ENCODE measurements at places on chromosomes 1 and 21. TPM values are rescaled to one million over a fixed set of nuclear protein-coding genes. Genes with fewer than 3 reads are reported as not detected.

DNA sequence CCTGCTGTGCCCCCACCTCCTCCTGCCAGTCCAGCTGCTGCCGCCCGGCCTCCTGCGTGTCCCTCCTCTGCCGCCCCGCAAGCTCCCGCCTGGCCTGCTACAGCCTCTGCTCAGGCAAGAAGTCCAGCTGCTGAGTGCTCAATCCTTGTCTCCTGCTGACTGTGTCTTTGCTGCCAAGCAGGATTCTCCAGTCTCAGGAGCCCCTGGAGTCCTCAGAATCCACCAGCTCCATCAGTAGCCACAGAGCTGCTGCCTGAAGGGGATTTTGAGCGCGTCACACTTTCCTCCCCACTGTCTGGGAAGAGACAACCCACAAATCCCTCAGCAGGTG, 973 bp downstream of the KRTAP10-11 start:
- no peak for DNase-seq
- H3K36me3 ChIP-seq = no peaks in the 10 kb centered on the region
- H3K27ac ChIP-seq = no peak overlapping the region
- no peaks in the 10 kb centered on the region for H3K4me1 ChIP-seq
- no peak overlapping the region for H3K4me3 ChIP-seq
- no peaks in the 10 kb centered on the region for H3K27me3 ChIP-seq

DNA sequence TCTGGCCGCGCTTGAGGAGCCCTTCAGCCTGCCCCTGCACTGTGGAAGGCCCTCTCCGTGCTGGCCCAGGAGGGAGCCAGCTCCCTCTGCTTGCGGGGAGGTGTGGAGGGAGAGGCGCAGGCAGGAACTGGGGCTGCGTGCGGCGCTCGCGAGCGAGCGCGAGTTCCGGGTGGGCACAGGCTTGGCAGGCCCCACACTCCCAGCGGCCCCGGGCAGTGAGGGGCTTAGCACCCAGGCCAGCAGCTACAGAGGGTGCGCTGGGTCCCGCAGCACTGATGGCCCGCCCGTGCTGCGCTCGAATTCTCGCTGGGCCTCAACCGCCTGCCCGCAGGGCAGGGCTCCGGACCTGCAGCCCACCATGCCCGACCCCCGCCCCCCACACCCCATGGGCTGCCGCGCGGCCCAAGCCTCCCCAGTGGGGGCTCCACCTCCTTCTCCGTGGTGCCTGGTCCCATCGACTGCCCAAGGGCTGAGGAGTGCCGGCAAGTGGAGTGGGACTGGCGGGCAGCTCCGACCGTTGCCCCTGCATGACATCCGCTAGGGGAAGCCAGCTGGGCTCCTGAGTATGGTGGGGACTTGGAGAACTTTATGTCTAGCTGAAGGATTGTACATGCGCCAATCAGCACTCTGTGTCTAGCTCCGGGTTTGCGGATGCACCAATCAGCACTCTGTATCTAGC, 46.0 kb downstream of the COL24A1 start:
- no peak overlapping the region for H3K27ac ChIP-seq
- no peak for DNase-seq
- H3K4me3 ChIP-seq = no peak overlapping the region
- no peaks in the 10 kb centered on the region for H3K27me3 ChIP-seq

The RAD54L gene
- not detected for total RNA-seq

The SYT6 gene
- total RNA-seq = 0.06 TPM
